ENCODE measurements at places on chromosomes 7 and 10. TPM values are rescaled to one million over a fixed set of nuclear protein-coding genes. Genes with fewer than 3 reads are reported as not detected.

The SPDYE2B gene
- 0.35 TPM for polyA plus RNA-seq

The TPST1 gene
- 27.8 TPM for polyA plus RNA-seq

The CUBN gene
- polyA plus RNA-seq, result not detected

The CEP55 gene
- not detected for polyA plus RNA-seq

The TMEM254 gene
- polyA plus RNA-seq, result 19.5 TPM

The GNGT1 gene
- polyA plus RNA-seq, result not detected

The WNT8B gene
- not detected for polyA plus RNA-seq

The POU6F2 gene
- polyA plus RNA-seq, result 4.6 TPM

The MLXIPL gene
- not detected for polyA plus RNA-seq

The KNDC1 gene
- 0.19 TPM for polyA plus RNA-seq

The SCIN gene
- not detected for polyA plus RNA-seq

The GPR141 gene
- polyA plus RNA-seq, result not detected

The GIMAP6 gene
- not detected for polyA plus RNA-seq

The BAMBI gene
- 114 TPM for polyA plus RNA-seq

The IQUB gene
- 0.34 TPM for polyA plus RNA-seq

The AGAP6 gene
- polyA plus RNA-seq, result 2.5 TPM

The ADAMTS14 gene
- not detected for polyA plus RNA-seq

The SPAG6 gene
- polyA plus RNA-seq, result not detected

The AGBL3 gene
- 0.13 TPM for polyA plus RNA-seq

The NRBF2 gene
- 46.4 TPM for polyA plus RNA-seq

The ASB15 gene
- polyA plus RNA-seq, result 0.28 TPM

The CALHM3 gene
- polyA plus RNA-seq, result not detected

The CALCR gene
- polyA plus RNA-seq, result not detected

The MBLAC1 gene
- polyA plus RNA-seq, result not detected

The IGFBP1 gene
- not detected for polyA plus RNA-seq

The ASB10 gene
- not detected for polyA plus RNA-seq

The ASB4 gene
- not detected for polyA plus RNA-seq

The OR2A12 gene
- not detected for polyA plus RNA-seq

The SP8 gene
- polyA plus RNA-seq, result not detected

The CELF2 gene
- 160 TPM for polyA plus RNA-seq

The FXYD4 gene
- polyA plus RNA-seq, result not detected

The CHST15 gene
- polyA plus RNA-seq, result 38.8 TPM

The NEURL1 gene
- polyA plus RNA-seq, result 0.63 TPM

The ZNF25 gene
- 27.8 TPM for polyA plus RNA-seq

The SPDYE16 gene
- 0.51 TPM for polyA plus RNA-seq

The SRGN gene
- polyA plus RNA-seq, result 6.8 TPM

The SYT15 gene
- 0.81 TPM for polyA plus RNA-seq

The GNAT3 gene
- not detected for polyA plus RNA-seq

The GFRA1 gene
- 12.0 TPM for polyA plus RNA-seq

The EBLN1 gene
- not detected for polyA plus RNA-seq
